ENCODE measurements at places on chromosomes 3 and 15.

DNA sequence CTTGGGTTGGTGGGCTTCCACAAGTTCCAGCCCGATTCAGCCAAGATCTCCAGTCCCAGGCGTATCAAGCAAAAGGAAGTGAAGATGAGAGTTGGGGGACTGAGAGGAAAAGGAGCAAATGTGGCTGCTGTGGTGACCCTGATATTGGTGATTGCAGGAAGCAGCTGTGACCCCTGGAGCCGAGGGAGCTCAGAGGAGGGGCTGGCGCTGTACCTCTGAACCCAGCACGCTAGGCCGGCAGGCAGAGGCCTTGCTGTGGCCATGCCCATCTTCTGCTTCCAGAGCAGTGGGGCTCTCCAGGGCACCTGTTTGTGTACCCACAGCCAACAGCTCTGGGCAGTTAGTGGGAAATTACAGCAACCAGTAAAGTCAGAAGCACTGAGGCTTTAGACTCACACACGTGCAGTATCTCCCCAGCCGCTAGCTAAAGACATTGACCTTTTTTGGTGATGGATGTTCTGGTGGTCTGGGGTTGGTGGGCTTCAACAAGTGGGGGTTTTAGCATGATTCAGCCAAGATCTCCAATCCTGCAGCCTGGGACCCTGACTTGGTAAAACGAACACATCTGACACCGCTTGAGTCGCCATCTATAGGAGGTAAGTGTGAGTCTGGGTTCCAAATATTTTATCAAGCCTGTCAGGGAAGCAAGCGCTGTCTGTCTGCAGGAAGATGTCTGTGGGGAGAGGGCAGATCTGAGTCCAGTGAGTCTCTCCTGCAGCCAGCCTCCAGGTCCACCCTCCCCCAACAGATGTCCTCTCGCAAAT, 33.1 kb downstream of the TM2D3 start:
- DNase-seq: no peak

GRCh38 chr3:63274359-63274758, 3.7 kb upstream of the SYNPR start:
- DNase-seq: no peak

GRCh38 chr15:76333309-76333708, 3.3 kb upstream of the ISL2 start:
- DNase-seq: no peak

DNA sequence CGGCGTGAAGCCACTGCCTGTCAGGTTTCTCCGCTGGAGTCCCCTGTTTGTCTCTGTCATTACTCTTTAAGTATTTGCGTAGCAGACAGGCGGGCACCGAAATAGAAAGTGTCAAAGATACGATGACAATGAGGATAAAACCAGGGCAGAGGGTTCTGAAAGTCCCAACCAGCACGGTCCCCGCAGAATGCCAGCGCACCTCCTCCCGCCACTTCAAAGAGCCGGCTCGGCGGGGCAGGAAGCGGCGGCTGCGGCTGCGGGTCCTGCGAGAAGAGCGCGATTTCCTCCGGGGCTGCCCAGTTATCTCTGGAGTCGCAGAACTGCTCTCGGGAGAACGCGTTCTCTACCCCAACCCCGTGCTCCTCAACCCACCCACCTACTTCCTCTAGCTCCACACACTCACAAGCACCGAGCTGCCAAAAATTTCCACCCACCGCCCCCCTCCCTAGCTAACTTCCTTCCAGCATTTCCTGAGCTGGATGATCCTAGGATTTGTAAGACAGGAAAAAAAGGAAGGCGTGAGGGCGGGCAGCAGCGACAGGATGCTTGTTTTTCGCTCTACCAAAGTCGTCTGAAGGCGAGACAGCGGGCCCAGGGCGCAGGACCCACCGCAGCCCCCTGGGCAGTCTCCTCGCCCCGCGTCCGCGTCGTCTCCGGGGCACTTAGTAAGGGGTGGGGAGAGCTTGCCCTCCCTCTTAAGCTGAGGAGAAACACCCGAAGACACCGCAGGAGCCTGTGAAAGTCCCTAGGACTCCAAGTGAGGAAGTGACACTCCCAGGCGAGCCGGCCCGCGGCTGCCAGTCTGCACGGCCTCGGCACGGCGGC, at the start of gene ARHGAP31:
ARHGAP31 (plus strand) TSS at position 513 of the 825 bp plus-strand sequence. CDS start 522 bp downstream, outside the sequence.
- DNase-seq: peak; percentile 96

DNA sequence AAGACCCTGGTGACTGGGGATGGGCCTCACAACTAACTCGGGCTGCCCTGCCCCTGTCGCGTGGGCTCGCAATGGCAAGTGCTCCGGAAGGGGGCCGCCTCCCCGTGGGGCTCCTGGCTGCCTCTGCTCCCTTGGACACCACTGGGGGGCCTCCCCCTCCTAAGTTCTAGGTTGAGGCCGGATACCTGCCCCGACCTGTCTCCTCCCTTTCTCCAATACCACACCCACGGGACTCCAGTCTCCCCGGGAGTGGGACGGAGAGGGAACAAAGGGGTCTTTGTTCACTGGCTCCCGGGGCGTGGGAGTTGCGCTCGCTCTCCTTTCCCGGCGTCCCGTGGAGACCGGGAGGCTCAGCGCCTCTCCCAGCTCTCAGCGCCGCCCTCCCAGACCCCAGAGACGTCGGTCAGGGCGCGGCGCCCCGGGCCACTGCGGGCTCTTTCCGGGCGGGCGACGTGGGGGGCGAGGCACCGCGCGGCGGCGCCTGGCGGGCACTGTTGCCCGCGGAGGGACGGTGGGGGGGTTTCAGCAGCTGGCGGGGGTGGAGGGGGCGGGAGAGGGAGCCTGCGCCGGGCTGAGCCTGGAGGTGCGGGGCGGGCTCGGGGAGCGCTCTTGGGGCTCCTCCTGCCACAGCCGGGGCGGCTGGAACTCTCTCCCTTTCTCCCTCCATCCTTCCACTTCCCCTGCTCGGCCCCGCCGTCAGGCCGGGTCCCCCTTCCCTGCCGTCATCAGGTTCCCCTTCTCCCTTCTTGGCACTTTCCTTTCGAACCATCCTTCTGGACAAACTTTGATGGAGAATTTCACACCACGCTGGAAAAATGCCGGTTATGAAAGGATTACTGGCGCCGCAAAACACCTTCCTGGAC, at the start of gene KCNH8:
KCNH8 (plus strand) TSS at position 606 of the 863 bp plus-strand sequence; CDS start at position 816, 210 bp downstream.
- DNase-seq: no peak

DNA sequence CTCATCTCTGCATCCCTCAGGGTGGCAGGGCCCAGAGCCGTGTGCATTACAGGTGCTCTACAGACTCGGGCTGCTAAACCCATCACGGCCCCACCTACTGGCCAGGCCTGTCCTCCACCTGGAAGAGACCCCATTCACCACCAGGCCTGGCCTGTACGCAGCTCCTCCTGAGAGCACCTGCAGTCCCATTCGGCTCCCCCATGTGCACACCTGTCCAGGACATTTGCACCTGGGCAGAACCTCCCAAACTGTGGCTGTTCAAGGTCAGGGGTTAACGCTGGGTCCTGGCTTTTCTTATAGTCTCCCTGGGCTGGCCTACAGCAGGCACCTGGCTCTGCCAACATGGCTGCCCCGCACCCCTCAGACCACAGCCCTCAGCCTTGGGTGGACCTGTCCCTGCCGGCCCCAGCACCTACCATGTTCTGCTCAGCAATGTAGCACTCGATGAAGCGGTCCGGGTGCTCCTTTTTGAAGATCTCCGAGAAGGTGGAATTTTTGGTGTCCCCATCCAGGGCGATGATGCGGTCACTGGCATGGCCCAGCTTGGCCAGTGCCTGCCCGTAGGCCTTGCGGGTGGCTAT, 25.7 kb downstream of the TKT start:
- no peak for DNase-seq

GRCh38 chr3:177037241-177037640, 160.0 kb downstream of the TBL1XR1 start:
- no peak for DNase-seq

GRCh38 chr15:90664650-90665287, 52.4 kb upstream of the BLM start:
- no peak for DNase-seq

- no peak for DNase-seq
These were observed 94.5 kb downstream of the ADAMTS9 start for GRCh38 chr3:64593350-64593749.

GRCh38 chr3:126156468-126156867, 23.9 kb downstream of the ALDH1L1 start:
- DNase-seq: no peak

DNA sequence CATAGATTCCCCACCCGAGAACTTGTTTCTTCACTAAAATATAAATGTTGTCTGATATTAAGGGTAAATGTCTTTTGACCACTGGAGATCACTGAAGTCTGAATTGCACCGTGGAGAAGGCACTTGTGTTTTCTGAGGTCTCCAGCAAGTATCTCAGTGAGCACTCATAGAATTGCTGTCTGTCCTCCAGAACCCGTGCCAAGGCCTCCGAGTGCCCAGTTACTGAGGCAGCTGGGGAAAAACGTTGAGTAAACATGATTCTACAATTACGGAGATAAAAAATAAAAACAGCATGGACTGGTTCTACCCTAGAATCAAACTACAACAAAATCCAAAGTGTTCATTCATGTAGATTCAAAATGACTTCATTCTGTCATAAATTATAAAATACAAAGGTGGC, 60.0 kb downstream of the MLH1 start:
- no peak for DNase-seq

DNA sequence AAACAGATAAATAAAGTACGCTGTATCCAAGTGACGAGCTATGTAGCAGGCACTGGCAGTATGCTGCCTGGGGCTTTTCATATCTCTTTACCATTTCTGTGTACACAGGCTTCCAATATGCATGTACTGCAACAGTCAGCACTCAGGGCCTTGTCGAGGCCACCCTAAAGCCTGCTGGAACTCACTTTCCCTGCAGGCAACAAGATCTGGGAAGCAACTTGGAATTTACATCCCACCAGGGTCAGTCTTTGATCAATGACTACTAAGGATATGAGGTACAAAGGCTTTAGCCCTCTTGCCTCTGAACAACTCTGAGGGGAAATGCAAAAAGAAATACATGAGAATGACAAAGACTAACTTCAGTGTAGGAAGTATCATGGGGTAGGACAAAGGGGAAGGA, 101.8 kb upstream of the ARL6 start:
- DNase-seq: no peak

- no peak for DNase-seq
These were observed 28.7 kb downstream of the ADAMTSL3 start for GRCh38 chr15:83682476-83683088.

- no peak for DNase-seq
These were observed 125.9 kb upstream of the PHLDB2 start for GRCh38 chr3:111733154-111733553.

DNA sequence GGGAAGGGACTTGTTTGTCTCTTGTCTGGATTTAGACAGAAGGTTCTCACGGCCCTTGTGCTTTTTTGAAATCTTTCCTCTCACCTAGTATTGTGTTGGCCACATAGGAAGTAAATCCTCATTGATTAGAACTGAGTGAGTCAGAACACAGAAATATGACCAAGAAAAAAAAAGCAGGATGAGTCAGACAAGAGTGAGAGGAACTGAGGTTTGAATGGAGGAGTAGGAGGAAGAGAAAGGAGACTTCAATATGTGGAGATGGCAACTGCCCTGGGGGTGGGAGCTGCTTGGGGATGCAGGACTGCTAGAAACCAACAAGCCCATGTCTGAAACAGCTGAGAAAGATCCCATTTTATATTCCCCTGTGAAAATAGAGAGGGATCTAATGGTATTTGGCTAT, 194.1 kb upstream of the ZBTB20 start:
- DNase-seq: no peak

DNA sequence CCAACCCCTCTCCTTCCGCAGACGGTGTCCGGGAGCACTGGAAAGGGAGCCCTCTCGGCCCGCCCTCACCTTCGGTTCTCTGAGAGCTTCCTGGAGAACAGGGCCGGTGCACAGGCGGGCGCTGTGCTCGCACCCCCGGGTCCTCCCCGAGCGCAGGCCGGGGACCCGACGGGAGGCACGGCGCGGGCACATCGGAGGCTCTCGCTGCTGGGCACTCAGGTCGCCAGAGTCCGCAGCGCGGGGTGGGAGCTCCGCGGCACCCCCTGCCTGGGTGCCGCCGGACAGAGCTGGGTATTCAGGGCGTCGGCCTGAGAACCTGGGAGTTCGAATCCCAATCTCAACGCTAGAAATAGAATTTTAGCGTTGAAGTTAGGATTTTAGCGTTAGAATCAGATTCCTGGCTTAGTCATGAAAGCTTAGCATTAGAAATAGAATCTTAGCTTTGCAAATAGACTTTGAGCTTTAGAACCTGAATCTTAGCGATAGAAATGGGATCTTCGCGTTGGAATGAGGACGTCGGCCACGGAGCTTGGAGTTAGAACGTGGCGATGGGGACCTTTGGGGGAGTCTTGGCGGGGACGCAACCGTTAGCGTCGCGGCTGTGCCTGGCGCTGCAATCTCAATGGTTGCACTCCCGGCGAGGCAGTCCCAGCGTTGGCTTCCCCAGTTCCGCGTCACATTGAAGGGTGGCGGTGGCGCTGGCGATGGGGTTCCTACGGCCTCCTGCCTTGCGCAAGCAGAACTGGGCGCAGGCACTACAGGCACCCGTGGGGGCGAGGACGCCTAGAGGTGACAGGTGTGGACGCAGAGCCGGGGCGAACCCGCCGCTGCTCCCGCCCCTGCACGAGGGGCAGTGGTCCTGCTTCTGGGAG, 549 bp downstream of the TRH start:
- DNase-seq: no peak

DNA sequence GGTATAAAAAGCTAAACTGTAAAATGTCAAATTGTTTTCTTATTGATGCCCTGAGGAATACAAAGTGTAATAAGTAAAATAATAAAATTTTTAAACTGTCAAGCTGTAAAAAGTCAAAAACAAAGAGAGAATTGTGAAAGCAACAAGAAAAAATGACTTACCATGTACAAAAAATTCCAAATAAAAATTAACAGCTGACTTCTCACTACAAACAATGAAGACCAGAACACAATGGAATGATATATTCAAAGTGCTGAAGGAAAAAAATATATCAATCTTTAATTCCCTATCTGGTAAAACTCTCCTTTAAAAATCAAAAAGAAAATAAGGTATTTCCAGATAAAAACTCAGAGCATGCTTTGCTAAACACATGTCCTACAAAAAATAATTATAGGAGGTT, 883.5 kb downstream of the IGSF11 start:
- DNase-seq: no peak

GRCh38 chr3:188211476-188211875, 57.5 kb downstream of the LPP start:
- DNase-seq: no peak

DNA sequence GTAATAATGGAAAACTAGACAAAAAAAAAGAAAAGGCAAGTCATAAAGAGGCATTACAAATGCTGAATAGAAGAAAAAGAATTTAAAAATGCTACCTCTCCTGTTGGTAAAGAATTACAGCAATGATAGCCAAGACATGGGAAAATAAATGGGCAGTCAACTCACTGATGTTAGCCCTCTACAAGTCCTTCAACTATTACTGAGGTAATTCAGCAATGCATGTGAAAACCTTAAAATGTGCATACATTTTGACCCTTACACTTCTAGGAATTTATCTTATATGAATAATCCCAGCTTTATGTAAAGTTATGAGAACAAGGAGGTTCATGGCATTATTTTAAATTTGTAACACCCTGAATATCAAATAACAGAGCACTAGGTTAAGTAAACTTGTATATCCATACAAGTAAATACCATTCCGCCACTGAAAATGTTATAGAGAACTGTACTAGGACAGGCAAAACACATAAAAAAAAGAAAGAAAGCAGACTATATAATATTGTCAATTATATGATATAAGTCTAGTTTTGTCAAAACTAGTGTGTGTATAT, 166.8 kb downstream of the SUCLG2 start:
- DNase-seq: no peak
